ENCODE measurements at places on chromosomes 11 and 22. TPM values are rescaled to one million over a fixed set of nuclear protein-coding genes. Genes with fewer than 3 reads are reported as not detected.

- no peak for DNase-seq
These were observed 29.4 kb downstream of the SIK2 start for GRCh38 chr11:111631666-111632039.

- DNase-seq: no peak
These were observed 55.1 kb downstream of the PARVA start for GRCh38 chr11:12432507-12432906.

Gene LGR4
- total RNA-seq: 0.14 TPM

Gene BUD13
- total RNA-seq: 30.4 TPM

DNA sequence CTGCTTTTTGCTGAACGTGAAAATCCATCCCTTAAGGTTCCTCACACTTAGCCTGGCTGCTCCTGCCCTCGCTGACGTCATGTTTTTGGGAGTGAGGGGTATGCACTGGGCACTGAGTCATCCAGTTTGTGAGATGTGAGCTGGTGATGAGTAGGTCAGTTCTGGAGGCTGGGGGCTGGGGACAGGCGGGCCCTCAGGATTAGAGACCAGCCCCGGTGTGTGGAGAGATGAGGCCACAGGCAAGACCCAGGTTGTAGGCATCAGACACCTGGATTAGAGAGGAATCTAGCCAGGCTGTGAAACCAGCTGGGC lies 9.2 kb downstream of the KCNC1 start:
- no peak for DNase-seq

DNA sequence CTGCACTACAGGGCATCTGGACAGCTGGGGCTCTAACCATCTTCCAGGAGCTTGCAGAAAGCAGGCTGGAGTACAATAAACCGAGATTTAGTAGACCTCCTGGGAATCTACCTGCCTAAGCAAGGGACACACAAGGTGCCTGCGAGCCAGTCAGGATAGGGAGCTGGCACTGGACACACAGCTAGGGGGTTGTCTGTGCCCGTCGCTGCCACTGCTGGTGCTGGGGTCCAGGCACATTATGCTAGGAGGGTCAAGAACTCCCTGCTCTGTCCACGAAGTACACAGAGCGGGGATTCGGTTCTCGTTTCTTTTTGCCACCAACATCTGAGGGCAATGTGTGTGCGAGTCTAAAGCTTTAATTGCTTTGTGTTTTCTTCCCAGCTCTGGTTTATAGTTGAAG lies 4.2 kb downstream of the RIC8A start:
- no peak for DNase-seq

Measured in activated T-helper 2 cell treated with anti-CD3 and anti-CD28 coated beads, Interferon-gamma antibody, Interleukin-2, Interleukin-4, amounts not matched to agents 10 μg/mL and 5 μg/mL and 100 μg/mL, durations not matched to agents 14 hours and 24 hours and 36 hours (primary cell).